ENCODE measurements at places on chromosomes 5 and 9.

- no peak for DNase-seq
Measured at GRCh38 chr5:57896576-57896975, 414.0 kb upstream of the ACTBL2 start.

GRCh38 chr5:68196876-68197275, 18.7 kb upstream of the PIK3R1 start:
- DNase-seq = no peak

GRCh38 chr5:141734501-141735229, 52.6 kb upstream of the ARAP3 start:
- peak; percentile 36 for DNase-seq

- DNase-seq = no peak
Measured at GRCh38 chr5:65262096-65262495, 219.6 kb downstream of the ADAMTS6 start.

GRCh38 chr9:116468793-116469527, 218.1 kb upstream of the TRIM32 start:
- no peak for DNase-seq
